Activated CD4-positive, alpha-beta T cell treated with anti-CD3 and anti-CD28 coated beads, Interleukin-2, Interleukin-6, amounts not matched to agents 100 ng/mL and 50 ng/mL, durations not matched to agents 16 hours and 8 hours (primary cell): ENCODE measurements at places on chromosomes 1 and 21.

DNA sequence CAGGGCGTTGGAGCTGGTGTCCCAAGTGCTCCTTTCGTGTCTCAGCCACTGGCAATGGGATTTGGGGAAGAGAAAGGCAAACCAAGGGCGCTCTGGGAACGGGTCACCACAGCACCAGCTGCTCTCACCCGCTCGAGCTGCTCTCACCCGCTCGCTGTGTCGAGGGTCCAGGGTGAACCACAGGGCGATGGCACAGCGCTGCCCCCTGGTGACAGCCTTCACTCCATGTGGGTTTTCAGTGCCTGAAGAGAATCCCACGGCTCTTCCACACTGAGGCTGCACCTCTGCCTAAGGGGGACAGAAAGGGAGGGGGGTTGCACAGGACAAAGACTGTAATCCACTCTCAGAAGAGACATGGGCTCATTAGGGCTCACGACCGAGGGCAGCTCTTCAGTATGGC, 7.1 kb upstream of the CLDN19 start:
- DNase-seq, result peak; percentile 33

- no peak for DNase-seq
These were observed 1.1 kb upstream of the POU3F1 start for GRCh38 chr1:38047603-38048141.

- peak; percentile 11 for DNase-seq
These were observed 20.1 kb downstream of the TFAP2E start for GRCh38 chr1:35592991-35593769.

GRCh38 chr1:234602334-234603220, 7.4 kb downstream of the IRF2BP2 start:
- peak; percentile 66 for DNase-seq

DNA sequence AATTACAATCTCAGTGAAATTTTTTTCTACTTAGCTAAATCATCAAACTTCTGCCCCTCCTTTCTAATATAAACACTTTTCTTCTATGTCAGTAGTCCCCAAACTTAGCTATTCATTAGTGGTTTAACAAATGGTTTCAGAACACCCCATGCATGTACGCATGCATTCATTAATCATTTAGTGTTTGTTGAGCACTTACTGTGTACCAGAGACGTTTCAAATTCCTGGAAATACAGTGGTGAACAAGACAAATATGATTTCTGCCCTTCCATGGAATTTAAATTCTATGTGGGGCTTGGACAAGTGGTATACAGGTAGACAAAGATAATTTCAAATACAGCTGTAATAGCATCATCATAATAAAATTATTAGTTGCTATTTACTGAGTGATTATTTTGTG, 1.5 kb downstream of the ZBTB40 start:
- no peak for DNase-seq

DNA sequence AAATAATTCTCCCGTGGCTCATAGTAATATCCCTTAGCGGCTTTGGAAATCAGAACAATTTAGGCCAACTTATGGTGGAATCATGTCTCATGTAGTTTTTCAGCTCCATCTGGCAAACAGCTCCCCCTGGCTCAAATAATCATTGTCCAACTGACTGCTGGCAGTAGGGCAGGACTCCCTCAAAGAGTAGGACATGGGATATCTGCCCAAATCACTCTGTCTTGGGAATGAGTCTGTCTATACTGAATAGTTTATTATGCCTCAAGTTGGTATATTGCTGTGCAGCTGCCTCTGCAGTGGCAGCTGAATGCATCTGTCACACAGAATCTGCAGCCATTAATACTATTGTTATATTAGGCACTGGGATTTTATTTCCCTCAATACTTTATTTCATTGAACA, 255.7 kb downstream of the COL11A1 start:
- DNase-seq, result no peak

DNA sequence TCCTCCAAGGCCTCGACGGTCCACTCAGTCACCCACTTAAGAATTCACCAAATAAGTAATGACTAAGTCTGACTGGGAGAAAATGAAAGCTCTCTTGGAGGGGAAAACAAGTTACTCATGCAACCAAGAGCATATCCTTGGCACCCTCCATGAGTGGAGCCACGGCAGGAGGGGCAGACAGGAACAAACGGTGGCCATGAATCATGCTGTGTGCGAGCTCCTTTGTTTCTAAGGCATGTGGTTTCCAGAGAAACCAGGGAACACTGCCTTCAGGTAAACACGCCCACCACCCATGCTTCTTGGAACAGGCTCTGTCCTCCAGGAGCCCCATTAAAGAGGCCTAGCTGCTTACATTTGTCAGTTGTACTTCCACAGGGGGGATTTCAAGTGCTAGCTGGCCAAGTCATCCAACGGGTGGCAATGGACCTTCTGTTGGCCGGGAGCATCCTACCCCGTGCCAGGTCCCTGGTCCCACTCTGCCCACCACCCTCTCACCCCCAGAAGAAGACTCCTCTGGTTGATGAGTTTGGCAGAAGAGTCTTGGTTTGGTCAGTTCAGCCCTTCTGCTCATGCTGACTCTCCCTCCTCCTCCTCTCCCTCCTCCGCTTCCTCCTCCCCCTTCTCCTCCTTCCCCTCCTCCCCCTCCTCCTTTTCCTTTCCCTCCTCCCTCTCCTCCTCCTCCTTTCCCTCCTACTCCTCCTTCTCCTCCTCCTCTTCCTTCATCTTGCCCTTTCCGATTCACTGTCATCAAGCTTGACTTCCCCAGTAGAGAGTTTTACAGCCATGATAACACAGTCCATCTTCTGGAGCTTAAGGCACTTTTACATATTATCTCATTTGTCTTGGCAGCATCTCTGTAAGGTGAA, 107.6 kb downstream of the CCDC185 start:
- no peak for DNase-seq

- no peak for DNase-seq
These were observed 2.9 kb downstream of the IGSF8 start for GRCh38 chr1:160095382-160096105.

GRCh38 chr1:98196012-98196411, 275.2 kb upstream of the DPYD start:
- DNase-seq, result no peak

DNA sequence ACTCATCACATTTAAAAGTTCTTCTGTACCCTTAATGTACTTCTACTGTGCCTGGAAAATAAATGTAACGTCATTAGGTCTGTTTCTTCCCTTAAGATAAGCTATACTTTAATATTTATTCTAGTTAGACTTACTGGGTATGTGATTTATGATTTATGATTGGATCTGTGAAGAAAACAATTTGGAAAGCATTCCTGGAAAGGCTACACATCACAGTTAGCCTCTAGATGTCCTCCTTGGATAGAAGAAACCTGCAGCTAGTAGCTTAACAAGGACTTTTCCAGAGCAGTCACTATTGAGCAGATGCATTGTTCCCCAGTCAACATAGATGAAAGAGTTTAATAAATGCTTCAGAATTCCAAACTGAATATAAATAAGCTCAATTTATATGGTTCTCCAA, 22.2 kb upstream of the ABL2 start:
- no peak for DNase-seq

DNA sequence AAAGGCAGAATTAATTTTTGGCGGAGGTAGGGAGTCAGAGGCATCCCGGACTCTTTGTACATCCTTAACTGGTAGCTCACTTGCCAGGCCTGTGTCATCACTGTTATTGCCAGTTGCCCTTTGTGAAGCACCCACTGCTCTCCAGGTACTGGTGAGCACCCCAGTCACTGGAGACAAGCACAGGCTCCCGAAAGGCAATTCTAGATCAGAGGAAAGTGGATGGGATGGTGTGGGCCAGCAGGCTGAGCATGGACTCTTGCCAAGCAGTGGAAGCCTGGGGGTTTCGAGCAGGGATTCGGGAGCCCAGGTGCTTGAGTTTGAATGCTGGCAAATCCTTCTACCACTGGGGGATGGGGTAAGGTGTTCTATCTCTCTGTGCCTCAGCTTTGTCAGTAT, 551.1 kb downstream of the MATN1 start:
- DNase-seq, result no peak

GRCh38 chr21:33267250-33267649, 1.1 kb downstream of the IL10RB start:
- DNase-seq, result no peak

- no peak for DNase-seq
These were observed 227.3 kb upstream of the CSF3R start for GRCh38 chr1:36709869-36710481.

GRCh38 chr1:244231572-244232315, 180.7 kb downstream of the ZBTB18 start:
- no peak for DNase-seq

GRCh38 chr1:214247501-214248041, 33.4 kb upstream of the SMYD2 start:
- DNase-seq, result no peak

GRCh38 chr1:206039046-206039973, 13.7 kb upstream of the RHEX start:
- no peak for DNase-seq

- DNase-seq, result no peak
These were observed 173.5 kb upstream of the LMO4 start for GRCh38 chr1:87155170-87155569.

- DNase-seq, result no peak
These were observed 43.5 kb downstream of the PAFAH2 start for GRCh38 chr1:25954282-25954938.

GRCh38 chr1:55337801-55338447, 122.8 kb upstream of the USP24 start:
- DNase-seq, result peak; percentile 43

GRCh38 chr1:14415396-14415795, 183.1 kb upstream of the KAZN start:
- DNase-seq, result peak; percentile 4

- no peak for DNase-seq
These were observed 8.6 kb upstream of the ACTN2 start for GRCh38 chr1:236677641-236678235.

DNA sequence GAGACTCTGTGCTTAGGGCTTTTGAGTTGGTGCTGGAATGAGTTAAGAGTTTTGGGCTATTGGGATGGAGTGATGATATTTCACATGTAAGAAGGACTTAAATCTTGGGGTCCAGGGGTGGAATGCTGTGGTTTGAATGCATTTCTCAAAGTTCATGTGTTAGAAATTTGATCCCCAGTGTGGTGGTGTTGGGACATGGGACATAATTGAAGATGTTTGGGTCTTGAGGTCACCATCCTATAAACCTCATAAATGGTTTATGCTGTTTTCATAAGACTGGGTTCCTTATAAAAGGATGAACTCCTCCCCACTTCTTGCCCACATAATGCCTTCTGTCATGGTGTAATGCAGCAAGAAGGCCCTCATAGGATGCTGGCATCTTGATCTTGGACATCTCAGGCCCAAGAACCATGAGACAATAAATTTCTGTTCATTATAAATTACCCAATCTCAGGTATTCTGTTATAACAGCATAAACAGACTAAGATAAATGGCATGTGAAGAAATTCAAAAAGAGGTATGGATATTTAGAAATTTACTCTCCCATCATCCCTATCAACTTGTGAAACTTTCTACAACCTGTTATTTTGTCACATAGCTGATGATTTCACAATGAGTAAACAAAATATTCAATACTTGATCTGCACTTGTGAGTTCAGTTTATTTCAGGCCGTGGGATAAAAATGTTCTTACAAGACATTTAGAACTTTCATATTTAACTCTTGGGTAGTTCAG, 48.0 kb upstream of the NEK7 start:
- no peak for DNase-seq

DNA sequence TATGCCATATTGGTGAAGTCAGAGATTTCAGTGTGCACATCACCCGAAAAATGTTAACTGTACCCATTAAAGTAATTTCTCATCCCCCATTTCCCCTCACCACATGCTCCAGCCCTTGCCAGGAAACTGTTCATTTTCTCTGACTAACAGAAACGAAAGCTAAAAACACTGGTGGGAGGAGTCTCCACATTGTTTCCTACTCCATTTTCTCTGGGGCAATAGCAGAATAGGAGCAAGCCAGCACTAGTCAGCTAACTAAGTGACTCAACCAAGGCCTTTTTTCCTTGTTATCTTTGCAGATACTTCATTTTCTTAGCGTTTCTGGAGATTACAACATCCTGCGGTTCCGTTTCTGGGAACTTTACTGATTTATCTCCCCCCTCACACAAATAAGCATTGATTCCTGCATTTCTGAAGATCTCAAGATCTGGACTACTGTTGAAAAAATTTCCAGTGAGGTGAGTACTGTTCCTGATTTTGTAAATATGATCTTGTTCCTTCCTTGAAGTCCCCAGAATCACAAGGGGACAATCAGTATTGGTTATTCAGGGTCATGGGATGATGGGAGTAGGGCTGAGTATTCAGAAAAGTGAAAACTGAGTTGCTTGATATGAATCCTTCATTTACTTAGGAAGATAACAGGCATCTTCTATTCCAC, at the start of gene IFI16:
Gene IFI16 (plus strand): TSS at position 204 of the 658 bp plus-strand sequence. CDS start 4,774 bp downstream, outside the sequence.
- DNase-seq, result peak; percentile 92

- DNase-seq, result no peak
These were observed 3.3 kb upstream of the TOMM20 start for GRCh38 chr1:235131961-235132360.

DNA sequence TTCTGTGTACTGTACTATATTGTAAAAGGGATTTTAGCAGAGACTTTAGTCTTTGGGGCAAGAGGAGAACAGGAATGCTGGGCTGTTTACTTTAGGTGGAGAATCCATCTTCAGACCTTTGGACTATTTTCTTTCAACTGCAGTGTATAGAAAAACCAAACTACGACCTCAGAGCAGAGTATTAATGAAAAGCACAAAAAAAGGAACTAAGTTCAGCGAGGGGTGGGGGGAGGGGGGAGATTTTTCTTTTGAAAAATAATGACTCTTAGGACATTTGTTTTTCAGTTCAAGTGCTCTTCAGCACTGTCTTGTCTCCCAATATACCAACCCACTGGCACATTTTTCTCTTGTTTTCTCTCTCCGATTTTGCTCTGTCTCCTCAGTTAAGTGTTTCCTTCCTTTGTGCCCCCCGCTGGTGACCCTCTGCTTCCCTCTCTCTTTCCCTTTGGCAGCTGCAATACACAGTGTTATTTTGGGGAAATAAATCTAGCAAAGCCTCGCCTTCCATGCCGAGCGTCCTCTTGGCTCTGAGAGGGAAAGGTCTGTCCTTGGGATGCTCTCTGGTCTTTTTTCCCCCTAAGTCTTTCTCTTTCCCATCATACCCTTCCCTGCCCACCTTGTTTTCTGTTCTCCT, 44.8 kb downstream of the ACP6 start:
- DNase-seq, result no peak

- no peak for DNase-seq
These were observed 53.2 kb downstream of the SYT2 start for GRCh38 chr1:202656951-202657646.

DNA sequence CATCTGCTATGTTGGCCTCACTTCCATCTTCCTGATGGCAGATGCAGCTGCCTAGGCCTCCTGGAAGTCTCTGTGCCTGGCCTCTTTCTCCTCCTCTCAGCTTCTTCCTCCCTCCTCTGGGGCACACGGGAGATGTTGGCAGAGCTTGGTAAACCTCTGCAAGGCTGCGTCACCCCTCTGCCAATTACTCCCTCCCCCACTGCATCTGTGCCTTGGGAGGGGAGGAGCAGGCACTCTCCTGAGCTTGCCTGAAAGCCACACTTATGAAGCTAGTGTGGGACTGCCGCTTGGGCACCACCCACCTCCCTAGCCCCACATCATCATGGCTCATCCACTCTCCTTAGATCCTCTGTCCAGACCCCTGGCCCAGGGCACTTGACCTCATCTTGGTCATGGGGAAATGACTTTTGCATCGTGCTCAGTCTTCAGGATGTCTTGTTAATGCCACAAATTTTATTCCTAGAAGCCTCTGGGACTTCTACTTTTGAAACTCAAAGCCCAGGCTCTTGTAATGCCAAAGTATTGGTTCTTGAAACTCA, 7.3 kb upstream of the TMEM51 start:
- no peak for DNase-seq
